Psoas muscle (tissue), 8 donors: ENCODE measurements at places on chromosomes 16 and 17.
A peak's percentile ranks its signal among the peaks of the same experiment; 100 is the strongest.

- no peak overlapping the region for H3K4me3 ChIP-seq
- DNase-seq = no peak
- peaks cover 14% of the 10 kb centered on the region for H3K27me3 ChIP-seq
- H3K36me3 ChIP-seq = no peaks in the 10 kb centered on the region
- H3K27ac ChIP-seq = no peak overlapping the region
These were observed 30.2 kb downstream of the OR1D5 start for GRCh38 chr17:3033248-3033640.

GRCh38 chr17:12958786-12959185 lies 59.0 kb downstream of the ELAC2 start:
- no peaks in the 10 kb centered on the region for H3K4me1 ChIP-seq
- H3K36me3 ChIP-seq = no peaks in the 10 kb centered on the region
- no peak overlapping the region for H3K27ac ChIP-seq
- H3K27me3 ChIP-seq = no peaks in the 10 kb centered on the region

DNA sequence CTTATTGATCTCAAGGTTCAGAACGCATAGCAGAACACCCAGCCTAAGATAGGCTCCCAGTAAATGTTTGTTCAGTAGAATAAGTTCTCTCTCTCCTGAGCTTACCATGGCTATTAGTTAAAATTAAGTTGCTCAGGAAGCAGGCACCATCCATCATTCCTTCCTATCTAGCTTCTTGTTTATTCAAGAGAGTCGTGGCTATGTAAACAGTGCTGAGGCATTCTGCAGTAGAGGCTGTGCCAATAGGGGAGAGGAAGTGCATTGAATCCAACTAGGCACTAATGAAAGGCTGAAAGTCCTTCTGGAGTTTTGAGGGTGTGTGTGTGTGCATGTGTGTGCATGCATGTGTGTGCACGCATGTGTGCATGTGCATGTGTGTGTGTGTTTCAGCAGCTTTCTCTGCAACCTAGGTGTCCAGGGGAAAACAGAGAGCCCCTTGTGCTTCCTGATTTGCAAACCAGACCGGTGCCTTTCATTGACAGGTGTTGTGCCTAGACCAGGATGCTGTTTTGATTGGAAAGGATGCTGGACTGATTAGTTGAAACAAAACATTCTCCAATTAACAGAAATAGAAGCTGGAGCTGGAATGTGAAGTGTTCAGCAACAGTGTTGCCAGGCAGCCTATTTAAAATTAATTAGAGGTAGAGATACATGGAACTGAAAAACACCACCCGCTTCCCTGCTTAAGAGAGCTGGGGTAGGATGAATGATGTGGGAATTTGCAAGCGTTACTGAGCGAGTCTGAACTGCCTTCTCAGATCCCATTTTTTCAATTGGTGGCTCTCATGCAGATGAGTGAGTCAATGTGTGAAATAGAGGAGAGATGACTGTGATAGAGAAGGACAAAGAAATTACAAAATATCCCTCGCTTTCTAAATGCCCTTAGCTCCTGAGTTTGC lies 103.3 kb upstream of the CLEC3A start:
- DNase-seq = no peak
- H3K4me1 ChIP-seq = no peaks in the 10 kb centered on the region
- H3K4me3 ChIP-seq = no peak overlapping the region
- H3K27me3 ChIP-seq = no peaks in the 10 kb centered on the region

GRCh38 chr16:89334988-89335802 lies 117.7 kb downstream of the ZNF778 start:
- H3K4me3 ChIP-seq = peak overlapping the region; percentile 31
- peak; percentile 59 for DNase-seq
- peaks cover 87% of the 10 kb centered on the region for H3K4me1 ChIP-seq
- H3K27ac ChIP-seq = peak overlapping the region; percentile 96
- no peaks in the 10 kb centered on the region for H3K27me3 ChIP-seq

GRCh38 chr17:78648293-78648692 lies 71.1 kb upstream of the DNAH17 start:
- H3K27ac ChIP-seq = no peak overlapping the region
- H3K4me1 ChIP-seq = no peaks in the 10 kb centered on the region

- H3K4me1 ChIP-seq = no peaks in the 10 kb centered on the region
- no peaks in the 10 kb centered on the region for H3K36me3 ChIP-seq
- H3K27me3 ChIP-seq = no peaks in the 10 kb centered on the region
- no peak overlapping the region for H3K4me3 ChIP-seq
- DNase-seq = no peak
These were observed 164.6 kb upstream of the ELAC2 start for GRCh38 chr17:13182450-13182849.

GRCh38 chr17:20071824-20072691 lies 62.9 kb downstream of the SPECC1 start:
- H3K4me1 ChIP-seq = no peaks in the 10 kb centered on the region
- no peak overlapping the region for H3K4me3 ChIP-seq
- H3K27ac ChIP-seq = no peak overlapping the region
- no peaks in the 10 kb centered on the region for H3K36me3 ChIP-seq
- DNase-seq = no peak
